ENCODE measurements at places on chromosomes 12 and 14.

DNA sequence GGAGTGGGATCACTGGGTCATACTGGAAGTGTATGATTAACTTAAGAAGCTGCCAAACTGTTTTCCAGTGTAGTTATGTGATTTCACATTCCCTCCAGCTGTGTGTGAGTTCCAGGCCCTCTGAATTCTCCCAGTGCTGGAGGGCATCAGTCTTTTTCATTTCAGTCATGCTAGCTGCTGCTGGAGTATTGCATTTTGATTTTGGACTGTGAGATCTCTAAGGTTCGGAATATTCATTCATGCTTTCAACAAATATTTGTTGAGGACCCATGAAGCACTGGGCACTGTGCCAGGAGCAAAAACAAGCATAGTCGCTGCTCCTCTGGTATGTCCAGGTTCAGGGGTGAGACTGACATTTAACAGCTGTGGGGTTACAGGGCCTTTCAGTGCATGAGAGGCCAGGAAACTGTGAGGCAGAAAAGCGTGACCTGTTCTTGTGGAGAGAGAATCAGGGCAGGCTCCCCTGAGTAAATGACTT lies 133.2 kb downstream of the SCARB1 start:
- DNase-seq, result no peak

GRCh38 chr12:92070864-92071445 lies 74.7 kb downstream of the BTG1 start:
- no peak for DNase-seq

GRCh38 chr14:55458800-55459515 lies 18.5 kb upstream of the TBPL2 start:
- no peak for DNase-seq

GRCh38 chr14:70776197-70776596 lies 33.1 kb downstream of the MAP3K9 start:
- DNase-seq, result no peak

DNA sequence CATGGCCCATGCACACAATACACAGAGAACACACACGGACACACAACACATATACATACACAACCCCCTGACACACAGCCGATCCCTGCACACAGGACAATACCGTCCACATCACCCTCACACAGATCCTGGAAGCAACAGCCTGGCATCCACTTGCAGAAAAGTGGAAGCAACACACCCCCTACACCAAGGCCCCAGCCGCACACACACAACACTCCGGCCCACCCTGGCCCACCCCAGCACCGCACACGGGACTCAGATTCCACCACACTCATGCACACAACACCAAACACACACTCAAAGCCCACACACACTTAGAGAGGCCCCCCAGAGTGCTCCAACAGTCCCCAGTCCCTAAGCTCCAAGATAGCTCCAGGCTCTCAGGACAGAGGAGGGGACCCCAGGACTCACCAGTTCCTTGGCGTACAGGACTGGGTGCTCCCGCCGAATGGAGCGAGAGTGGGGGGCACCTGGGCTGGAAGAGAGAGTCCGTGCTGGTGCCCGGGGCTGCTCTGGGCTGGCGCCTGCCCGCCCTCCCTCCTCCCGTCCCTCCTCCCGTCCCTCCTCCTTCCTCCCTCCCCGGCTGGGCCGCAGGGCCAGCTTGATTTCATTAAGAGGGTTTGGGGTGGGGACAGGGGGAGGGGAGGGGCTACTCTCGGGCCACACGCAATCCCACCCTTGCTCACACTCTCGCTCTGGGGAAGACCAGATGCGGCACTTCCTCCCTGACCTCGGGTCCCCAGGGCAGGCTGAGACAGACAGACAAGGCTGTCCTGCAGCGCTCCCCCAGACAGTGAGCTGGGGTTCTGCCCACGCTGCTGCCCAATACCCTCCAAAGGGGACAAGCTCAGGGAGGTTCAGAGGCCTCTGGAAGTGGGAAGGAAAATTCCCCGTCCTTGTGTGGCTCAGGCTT lies at the start of gene TMEM119:
TMEM119 (minus strand) TSS at position 526 of the 913 bp plus-strand sequence. CDS start 5,701 bp downstream, outside the sequence.
- no peak for DNase-seq

- no peak for DNase-seq
Measured at GRCh38 chr14:74898694-74899093, 17.0 kb downstream of the DLST start.

- no peak for DNase-seq
Measured at GRCh38 chr12:4116251-4117111, 157.1 kb upstream of the CCND2 start.

DNA sequence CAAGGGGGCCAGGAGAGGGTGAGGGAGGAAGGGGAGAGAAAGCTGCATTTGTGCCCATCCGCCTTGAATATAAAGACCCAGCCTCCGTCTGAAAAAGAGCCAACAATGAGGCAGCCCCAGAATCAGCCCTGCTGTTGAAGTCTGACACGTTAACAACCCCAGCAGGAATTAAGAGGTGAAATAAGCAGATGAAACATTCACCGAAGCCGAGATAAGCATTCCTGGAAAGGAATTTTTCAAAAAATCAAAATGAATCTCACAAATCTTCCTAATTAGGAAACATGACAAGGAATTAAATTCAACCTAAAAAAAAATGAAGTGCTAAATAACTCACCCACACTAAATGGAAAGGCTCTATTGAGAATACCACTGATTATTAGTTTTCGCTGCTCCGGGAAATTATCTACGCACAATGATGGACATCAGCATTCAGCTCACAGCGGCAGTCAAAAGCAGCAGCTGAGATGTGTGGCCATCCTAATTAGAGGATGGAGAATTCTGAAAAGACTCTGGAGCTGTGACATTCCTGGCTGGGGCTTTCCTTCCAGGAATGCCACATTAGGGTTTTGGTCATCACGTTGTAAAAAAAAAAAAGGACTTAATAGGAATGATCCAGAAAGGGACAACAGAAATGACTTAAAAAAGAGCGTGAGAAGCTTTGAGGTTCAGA lies 8.2 kb upstream of the PARP11 start:
- DNase-seq, result no peak

GRCh38 chr14:106442857-106443256 lies 916.5 kb downstream of the TMEM121 start:
- no peak for DNase-seq

- no peak for DNase-seq
Measured at GRCh38 chr12:96425321-96425720, 25.1 kb upstream of the CDK17 start.

GRCh38 chr12:32541754-32542374 lies 137.2 kb upstream of the DNM1L start:
- DNase-seq, result no peak

GRCh38 chr12:113273053-113273725 lies 51.9 kb downstream of the TPCN1 start:
- DNase-seq, result no peak

DNA sequence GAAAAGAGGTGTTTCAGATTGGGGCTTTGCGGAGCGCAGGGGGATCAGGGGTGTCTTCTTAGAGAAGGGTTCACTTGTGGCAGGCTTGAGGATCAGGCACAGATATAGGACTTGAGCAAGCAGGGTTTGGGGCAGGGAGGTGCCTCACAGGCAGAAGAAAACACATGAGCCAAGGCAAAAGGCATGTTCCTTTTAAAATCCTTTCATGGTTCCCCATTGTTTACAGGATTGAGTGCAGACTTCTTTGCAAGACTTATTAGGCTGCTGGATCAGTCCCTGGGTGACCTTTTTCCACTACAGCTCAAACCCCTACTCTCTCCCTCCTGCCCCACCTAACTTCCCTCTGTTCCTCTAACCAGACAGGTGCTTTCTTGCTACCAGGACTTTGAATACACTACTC lies 19.7 kb downstream of the HSPB8 start:
- DNase-seq, result no peak

DNA sequence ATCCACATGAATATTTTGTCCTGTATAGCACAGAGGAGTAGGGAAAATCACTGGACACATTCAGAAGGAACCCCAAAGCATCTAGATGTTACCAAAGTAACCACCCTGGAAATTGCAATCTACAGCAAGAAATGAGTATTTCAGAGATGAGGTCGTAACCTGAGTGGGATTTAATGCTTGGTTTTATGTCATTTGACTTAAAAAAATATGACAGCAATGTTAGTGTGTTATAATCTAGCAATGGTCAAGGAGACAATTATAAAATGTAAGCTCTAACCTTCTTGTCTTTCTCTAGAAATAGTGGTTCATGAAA lies 256.6 kb downstream of the NAV3 start:
- DNase-seq, result no peak

DNA sequence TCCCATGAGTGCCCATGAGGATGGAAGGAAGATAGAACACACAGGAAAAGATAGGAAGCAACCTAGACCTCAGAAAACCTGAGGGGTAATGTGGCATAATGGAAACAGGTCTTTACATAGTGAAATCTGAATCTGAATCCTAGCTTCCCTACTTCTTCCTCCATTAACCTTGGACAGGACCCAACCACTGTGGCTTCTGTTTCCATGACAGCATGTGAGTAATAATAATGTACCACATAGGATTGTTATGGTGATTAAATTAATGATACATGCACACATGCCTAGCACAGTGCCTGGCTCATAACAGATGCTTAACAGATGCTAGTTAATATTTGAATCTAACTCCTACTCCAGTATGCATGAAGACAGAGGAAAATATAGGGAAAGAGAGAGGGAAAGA lies 11.2 kb downstream of the TTC9 start:
- no peak for DNase-seq

GRCh38 chr14:101173698-101174521 lies 270.4 kb upstream of the RTL1 start:
- DNase-seq, result no peak

DNA sequence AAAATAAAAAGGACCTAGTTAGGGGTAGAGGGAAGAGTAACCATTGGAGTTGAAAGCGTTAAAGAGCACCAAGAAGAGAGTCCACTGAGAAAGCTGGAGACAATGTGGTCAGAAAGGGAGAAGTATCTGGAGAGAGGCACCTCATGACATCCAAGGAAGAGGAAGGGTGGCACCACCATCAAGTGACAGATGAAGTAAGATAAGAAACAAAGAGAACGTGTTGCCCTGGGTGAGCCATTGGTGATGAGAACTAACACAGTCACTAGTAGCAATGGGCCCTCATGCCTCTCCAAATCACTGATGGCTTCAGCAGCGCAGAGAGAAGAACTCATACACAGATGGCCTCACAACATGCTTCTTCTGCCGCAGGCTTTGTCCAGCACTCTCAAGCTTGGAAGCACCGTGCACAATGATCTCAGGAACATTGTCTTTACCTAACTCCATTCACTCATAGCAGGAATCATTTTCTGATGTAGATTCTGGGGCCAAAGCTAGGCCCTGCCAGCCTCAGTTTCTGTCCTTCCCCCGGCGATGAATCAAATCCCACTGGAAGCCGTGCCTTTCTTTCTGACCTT lies 252.9 kb downstream of the DPF3 start:
- DNase-seq, result no peak

GRCh38 chr14:93629643-93630042 lies 158.6 kb downstream of the PRIMA1 start:
- DNase-seq, result no peak

GRCh38 chr12:114073076-114073475 lies 107.0 kb upstream of the RBM19 start:
- no peak for DNase-seq

- DNase-seq, result no peak
Measured at GRCh38 chr12:124849382-124849781, 14.3 kb downstream of the SCARB1 start.

DNA sequence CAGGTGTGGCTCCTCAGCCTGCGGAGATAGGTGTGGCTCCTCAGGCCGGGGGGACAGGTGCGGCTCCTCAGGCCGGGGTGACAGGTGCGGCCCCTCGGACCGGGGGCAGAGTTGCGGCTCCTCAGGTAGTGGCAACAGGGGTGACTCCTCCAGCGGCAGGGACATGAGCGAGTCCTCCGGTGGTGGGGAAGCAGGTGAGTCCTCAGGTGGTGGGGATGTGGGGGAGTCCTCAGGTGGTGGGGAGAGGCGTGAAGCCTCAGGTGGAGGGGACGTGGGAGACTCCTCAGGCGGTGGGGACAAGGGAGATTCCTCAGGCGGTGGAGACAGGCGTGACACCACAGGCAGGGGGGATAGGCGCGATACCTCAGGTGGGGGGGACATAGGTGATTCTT lies 9.2 kb downstream of the KMT2D start:
- no peak for DNase-seq

- no peak for DNase-seq
Measured at GRCh38 chr12:75414671-75415070, 23.8 kb downstream of the GLIPR1L2 start.

- no peak for DNase-seq
Measured at GRCh38 chr12:68065687-68066086, 76.4 kb downstream of the IFNG-AS1 start.

- no peak for DNase-seq
Measured at GRCh38 chr12:55684761-55685370, 22.8 kb downstream of the ITGA7 start.

DNA sequence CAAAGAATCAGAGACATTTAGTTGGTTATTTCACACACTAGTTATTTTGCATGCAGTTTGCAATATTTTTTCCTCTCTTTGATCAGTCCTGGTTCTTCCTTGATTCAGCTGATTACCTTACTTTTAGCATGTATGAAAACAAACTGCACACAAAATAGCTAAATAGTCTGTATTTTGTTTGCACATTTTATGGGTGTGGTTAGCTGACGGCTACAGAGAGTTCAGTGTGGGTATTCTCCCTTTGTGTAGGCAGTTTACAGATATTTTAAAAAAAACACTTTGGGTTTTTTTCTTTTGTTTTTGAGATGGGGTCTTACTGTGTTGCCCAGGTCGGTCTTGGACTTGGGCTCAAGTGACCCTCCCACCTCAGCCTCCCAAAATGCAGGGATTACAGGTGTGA lies 28.5 kb downstream of the TOGARAM1 start:
- no peak for DNase-seq

GRCh38 chr12:128818065-128819022 lies 5.4 kb downstream of the SLC15A4 start:
- no peak for DNase-seq

DNA sequence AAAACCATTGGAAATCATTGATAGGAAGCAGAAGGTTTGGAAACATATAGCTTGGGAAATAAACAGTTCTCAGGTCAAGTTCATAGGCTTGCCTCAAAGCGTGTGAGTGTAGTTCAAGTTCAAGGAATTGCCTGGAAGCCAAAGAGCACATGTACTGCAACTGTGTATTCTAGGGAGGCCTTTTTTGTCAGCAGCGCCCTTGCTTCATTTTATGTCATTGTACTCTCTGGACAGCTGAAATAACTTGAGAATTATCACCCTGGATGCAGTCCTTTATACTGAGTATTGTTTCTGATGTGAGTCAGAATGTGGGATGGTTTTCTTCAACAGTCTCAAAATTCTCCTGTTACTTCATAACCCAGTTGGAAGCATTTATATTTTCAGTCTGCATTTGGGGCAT lies 16.0 kb upstream of the EVL start:
- DNase-seq, result no peak

DNA sequence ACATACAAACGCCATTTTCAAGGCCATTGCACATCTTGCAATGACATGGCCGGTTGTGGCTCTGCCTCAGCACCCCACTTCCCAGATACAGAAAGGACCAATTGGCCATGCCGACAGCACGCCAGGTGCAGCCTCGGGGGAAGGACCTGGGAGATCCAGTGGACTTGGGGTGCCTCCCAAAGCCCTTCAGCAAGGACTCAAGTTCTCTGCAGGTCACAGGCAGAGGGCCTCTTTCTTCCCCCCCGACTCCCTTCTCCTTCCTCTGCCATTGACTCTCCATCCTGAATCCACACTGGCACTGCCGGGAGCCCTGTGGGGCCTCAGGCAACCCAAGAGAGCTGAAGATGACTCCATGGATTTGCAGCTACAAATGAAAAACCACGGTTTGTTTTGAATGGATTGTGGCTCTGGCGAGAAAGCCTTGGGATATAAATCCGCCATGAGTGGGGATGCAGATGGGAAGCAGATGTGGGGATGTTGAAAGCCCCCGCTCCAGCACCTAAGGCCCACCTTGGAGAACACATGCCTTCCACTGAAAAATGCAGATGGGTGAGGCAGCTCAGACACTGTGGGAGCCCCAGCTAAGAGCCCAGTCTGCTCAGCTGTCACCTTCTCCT lies 35.1 kb upstream of the LTBP2 start:
- DNase-seq, result no peak

Measured in brain pericyte (primary cell).